T-helper 2 cell treated with Interferon-gamma antibody and Interleukin-4, amounts not matched to agents 5 μg/mL and 100 μg/mL, for 36 hours (primary cell): ENCODE measurements at places on chromosomes 2 and 18.
A peak's percentile ranks its signal among the peaks of the same experiment; 100 is the strongest.

DNA sequence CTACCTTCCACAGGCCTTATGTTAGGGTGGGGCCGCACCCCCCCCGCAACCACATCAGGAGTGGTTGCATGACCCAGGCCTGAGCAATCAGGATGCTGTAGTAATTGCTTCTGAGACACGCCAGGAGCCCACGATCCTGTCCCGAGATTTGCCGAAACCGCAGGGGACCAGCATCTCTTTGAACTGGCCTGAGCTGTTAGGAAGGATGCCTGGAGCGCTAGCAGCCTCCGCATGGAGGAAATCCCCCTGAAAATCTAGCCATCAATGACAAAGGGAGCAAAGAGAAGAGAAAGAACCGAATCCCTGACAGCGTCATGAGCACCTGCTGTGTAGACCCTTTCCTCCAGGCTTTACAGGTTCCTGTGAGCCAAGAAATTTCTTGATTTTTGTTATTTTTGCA, 8.7 kb upstream of the TEX44 start:
- no peak for DNase-seq

DNA sequence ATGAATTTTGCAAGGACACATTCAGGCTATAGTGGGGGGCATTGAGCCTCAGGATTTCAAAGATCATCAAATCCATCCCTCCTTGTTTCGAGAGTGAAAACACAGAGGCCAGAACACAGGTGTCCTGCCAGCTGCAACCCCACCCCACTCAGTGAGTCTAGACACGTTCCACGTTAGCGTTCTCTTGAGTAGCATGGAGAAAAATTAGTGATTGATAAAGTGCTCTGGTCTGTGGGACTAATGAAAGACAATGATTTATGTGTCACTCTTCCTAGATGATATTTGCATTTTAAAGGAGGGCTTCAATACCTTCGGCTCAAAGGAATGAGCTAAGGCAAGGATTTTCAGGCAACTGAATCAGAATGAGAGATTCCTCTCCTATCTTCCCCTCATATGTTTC, 43.8 kb downstream of the SLC4A3 start:
- DNase-seq = no peak

- no peak for DNase-seq
These were observed 22.8 kb upstream of the LRP1B start for GRCh38 chr2:142153601-142154000.

DNA sequence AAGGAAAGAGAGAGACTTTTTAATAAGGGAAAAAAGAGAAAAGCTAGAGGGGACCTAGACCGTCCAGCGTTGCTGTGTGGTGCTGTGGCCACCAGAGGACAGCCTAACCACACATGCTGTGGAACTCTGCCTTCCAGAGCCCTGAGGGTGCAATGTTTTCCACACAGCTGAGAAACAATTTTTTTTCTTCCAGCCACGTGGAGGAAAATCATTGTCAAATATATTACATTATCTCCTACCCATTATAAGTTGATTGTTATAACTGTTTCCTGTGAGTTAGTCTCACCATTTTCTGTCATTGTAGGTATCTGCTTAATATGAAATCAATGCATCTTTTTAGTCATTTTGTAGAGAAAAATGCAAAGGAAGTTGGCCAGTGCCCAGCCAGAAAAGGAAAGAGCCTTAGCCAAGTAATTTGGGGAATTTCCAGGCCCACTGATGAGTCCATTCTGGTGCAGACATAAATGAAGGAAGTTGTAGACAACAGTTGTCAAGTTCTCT, 5.9 kb upstream of the MRPL19 start:
- peak; percentile 38 for DNase-seq

DNA sequence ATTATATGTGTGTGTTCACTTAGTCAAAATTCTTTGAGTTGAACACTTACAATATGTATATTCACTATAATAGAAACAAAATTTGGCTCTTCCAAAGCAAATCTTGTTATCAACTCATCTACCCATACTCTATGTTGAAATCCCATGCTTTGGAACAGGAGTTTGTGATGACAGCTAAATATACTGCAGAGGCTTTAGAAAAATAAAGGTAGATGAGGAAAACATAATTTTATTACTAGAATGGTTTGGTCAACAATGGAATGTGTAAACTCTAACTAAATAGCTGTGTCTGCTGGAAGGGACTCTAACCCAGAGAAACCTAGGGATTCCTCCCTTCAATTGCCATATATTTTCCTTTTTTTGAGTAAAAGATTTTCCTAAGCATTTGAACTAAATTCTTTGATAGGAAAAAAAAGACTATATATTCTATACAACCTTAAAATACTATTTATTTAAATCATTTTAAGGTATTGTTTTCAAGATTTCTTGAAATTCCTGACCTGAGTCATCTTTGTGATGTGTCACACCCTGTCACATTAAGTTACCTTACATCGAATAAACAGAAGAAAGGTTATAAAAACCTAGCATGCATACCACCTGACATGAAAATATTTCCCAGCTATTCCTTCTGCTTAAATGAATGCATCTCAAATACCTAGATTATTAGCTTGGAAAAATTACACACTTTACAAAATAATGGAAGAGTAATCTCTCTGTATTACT, 175.5 kb downstream of the OTX1 start:
- no peak for DNase-seq

DNA sequence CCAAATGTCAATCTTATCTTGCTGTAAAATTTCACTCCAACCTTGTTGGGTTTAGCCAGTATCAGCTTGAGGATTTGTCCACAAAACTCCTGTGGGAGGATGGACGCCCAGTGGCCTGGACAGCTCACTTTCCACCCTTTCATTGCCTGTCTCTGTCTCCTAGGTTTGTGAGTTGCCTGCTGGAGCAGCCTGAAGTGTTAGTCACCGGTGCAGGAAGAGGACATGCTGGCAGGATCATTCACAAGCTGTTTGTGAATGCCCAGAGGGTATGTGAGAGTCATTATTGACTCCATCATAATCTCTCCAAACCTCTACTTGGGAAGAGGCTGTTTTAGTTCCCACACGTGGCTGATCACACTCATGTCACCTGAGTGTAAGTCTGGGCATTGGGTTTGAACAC, 112.3 kb downstream of the RAB3GAP1 start:
- no peak for DNase-seq

GRCh38 chr2:120421126-120421829, 75.3 kb downstream of the INHBB start:
- DNase-seq = no peak

DNA sequence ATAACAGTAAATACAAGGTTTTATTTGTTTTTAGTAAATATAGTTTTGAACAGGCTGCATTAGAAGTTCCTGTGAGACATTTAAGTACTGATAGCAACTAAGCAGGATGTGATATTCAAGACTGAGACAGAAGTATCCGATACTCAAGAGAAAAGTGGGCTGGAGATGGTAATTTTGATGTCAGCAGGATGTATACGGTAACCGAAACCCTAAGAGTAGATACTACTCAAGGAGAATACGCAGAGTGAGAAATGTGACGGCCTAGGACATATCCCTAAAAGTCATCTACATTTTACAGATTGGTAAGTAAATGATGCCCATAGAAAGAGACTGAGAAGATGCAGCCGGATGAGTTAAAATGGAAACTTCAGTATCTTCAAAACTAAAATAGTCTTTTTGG, 115.4 kb downstream of the GORASP2 start:
- DNase-seq = no peak

DNA sequence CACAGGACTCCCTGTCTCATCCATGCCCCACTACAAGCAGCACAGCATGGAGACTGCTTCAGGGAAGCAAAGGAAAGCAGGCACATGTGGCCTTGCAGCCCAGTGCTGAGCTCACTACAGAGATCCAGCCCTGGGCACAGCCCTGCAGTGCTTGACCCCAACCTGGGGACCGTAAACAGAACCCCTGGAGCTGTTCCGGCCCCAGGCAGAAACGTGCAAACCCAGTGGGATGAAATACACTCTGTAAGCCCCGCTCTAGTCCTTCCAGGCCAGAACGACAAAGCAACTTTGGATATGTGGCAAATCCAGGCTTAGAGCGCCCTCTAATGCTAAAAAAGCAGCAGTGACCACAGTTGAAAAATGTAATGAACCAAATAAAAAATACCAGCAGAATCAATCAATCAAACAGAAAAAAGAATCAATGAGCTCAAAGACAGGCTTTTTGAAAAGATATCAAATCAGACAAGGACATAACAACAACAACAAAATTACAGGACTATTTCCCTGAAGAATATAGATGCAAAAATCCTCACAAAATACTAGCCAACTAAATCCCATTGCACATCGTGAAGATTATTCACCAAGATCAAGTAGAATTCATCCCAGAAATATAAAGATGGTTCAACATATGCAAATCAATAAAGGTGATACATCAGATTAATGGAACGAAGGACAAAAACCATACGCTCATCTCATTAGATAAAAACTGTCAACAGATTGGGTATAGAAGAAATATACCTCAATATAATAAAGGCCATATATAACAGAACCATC, 45.6 kb downstream of the ZNF519 start:
- no peak for DNase-seq

- no peak for DNase-seq
These were observed 49.7 kb downstream of the STK25 start for GRCh38 chr2:241458687-241459086.

DNA sequence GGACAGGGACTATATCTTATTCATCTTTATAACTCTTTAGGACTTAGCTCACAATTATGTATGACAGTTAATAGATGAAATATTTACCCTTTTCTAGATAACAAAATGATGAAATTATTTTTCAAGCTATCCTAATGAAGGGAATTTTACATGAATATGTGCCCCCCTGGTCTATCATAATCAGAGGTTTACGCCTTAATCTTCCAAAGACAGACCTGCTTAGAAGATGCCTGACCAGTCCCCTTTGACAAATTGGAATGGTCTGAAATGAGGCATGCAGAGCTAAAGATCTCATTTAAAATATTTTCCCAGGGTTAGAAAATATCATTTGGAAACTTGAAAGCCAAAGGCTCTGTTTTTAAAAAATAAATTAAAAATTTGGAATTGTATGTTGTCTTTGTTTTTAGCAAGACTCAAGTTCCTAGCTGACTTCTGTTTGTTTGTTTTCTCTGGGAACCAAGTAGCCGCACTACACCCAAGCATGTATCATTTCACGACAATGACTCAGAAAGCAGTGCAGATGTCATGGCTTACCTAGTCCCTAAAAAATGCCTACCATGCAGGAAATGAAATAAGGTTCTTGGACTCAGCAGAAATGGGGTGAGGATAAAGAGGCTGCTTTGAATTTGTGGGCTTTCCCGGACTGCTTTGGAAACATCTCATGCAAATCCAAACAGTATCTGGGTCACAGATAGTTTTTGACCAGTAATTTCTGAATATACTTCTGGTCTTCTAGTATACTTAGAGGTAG, 162.1 kb downstream of the ZEB2 start:
- DNase-seq = peak; percentile 61
